NCI-H524 treated with DMSO at 0.1 percent for 48 hours (cell line): ENCODE measurements at places on chromosomes 4 and X.

DNA sequence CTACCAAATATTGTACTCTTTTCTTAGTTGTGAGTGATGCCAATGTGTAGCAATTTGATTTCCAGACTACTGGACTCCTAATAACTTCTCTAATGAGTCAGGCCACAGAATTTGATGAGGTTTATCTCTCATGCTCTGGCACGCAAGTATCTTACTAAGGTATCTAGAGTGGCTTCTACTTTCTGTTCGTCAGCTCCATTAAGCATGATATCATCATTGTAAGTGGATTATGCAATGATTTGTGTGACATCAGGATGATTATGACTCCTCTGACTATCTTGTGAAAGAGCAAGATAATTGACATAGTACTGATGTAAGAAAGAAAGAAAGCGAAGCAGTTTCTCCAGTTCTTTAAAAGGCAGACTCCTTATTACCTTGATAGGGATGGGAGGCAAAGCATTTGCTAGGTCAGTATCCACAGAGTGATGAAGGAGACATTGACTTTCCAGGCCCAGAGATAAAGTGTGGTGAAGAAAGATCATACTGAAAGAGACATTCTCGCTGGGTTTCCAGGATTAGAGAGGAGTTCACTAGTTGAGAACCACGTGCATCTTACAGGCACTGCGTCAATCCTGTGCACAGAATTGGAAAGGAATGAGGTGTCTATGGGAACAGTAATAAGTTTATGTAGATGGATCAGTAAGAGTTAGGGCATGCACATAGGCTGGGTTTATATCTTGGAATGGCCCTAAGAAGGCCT is 161.9 kb upstream of the STK26 start:
- no peak for DNase-seq

- no peak for DNase-seq
Observed at GRCh38 chr4:53003959-53004358, 141.8 kb downstream of the RASL11B start.

DNA sequence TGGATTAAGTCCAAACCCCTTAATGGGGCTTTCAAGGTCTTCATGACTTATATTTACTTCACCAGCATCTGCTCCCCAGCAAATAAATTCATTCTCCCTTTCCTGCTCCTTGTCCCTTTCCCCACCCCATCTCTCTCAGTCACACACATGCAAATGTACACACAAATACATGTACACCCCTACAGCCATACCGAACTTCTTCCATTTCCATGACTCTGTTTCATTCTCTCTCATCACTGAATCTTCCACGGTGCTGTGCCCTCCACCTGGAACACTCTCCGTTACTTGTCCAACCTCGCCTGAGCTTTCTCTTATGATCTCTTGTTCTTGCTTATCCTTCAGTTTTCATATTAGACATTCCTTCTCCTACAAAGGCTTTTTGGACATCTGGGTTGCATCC is 22.0 kb upstream of the RPA4 start:
- DNase-seq = no peak

DNA sequence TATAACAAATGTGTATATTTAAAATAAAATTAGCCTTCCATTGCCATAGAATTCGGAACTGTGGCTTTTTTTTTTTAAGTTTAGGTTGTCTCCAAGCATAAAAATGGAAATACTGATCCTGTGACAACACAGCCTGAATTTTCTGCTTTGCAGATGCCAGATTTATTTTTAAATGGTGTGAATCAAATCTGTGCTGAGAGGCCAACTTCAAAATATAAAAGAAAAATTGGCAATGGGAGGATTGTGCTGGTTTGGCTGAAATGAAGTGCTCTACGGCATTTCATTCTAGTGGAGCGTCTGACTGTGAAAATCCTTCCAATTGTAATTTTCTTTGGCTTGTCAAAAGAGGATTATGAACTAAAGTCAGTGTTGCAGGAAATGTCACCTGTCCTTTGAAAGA is 580.3 kb upstream of the ZFP42 start:
- DNase-seq = no peak

DNA sequence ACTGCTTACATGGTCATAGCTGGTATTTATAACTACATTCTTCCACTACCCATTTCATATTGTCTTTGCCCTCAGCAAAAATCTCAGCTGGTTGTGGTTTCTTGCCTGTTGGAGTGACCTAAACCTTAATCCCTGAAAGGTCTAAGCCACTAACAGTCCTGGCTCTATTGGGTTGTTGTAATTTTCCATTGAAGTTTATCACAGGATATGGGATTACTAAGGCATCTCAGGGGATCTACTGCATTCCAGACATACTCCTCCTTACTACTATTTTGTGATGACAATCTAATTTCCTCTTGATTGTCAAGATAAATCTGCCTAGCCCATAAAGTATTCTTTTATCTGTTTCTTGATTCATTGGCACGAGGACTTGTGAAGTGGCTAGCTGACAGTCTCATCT is 6.2 kb upstream of the OSTC start:
- DNase-seq = no peak

DNA sequence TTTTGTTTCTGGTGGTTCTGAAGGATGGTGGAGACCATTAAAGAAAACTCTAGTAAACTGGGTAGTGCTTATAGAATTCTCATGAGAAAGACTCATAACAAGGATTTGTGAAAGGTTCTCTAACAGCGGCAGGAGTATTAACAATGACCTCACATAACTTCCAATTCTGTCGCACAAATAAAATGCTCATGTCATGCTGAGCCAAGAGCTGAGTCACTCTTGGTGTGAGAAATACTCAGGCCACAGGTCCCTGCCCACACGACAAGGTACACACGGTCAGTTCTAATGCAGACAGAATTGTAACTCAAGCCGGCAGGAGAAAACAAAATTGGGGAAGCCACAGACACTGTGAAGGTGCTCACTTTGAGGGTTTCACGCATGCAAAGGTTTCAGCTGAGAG is 34.4 kb upstream of the C4orf50 start:
- no peak for DNase-seq

DNA sequence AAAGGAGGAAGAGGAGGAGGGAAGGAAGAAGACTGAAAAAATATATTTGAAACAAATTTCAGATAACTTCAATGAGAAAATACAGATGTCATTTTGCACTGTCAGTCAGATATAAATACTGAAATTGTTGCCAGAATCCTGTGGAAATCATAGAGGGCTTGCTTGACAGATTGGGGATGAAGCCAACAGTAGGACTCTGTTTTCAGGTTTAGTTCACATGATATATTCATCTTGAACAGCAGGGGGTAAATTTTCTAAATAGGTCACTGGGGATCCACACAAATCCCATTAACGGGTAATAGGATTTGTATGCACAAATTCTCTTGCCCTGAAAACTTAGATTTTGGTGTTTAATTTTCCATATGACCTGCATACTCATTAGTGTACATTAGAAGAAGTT is 103.3 kb upstream of the PCDH18 start:
- DNase-seq = peak; percentile 39

GRCh38 chr4:87862236-87862635 is 29.5 kb downstream of the MEPE start:
- DNase-seq = no peak

DNA sequence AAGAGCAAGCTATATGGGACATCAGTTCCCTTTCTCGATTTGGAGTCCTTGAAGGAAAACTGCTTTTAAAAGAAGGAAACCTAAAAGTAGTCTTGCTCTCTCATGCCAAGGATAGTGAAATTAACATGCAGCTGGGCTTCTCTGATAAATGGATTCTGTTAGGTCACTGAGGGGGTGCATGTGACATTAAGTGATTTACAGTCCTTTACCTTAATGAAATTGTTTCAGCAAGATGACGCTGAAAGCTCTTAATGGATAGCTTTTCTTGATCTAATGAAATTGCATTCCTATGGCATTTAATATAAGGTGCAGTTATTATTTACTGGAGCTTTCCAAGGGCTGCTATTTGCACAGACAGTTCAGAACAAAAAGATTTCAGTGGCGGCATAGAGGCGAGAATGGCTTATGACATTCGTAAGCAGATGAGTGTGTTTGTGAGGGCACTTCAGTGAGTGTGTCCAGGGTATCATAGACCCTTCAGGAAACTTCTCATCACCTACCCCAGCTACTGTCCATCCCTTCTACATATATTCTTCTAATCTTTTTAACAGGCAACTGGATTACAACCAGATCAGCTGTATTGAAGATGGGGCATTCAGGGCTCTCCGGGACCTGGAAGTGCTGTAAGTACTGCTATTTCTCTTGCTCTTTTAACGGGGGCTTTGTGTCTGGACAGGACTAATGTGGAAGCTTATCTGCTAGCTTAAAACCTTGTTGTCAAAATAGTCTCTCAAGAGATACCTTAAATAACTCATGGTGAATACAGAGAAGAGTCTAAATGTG is 219.9 kb upstream of the PACRGL start:
- no peak for DNase-seq

GRCh38 chrX:46961574-46962283 is 49.5 kb downstream of the JADE3 start:
- DNase-seq = peak; percentile 68

DNA sequence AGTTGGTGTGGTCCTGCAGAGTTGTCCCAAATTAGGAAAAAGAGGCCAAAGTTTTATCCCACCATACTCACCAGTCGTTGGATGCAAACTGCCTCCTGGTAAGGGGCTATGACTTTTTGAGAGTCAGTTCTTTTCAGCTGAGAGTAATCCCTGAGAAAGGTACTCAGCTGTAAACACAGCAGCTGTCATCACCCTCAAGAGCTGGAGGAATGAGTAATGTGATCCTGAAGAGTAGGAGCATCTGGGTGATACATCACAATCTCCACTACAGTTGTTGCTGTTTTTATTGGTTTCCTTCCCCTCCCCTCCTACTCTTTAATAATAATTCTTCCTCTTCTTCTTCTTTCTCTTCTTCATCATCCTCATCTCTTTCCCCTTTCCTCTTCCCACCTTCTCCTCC is 5.7 kb downstream of the MAGEE1 start:
- peak; percentile 19 for DNase-seq
